ENCODE measurements at places on chromosomes 6 and 20.

- DNase-seq: no peak
These were observed 263.5 kb downstream of the THBS2 start for GRCh38 chr6:168990019-168990751.

- no peak for DNase-seq
These were observed 331.8 kb downstream of the RIMS1 start for GRCh38 chr6:72218125-72218524.

GRCh38 chr6:25714765-25715164 lies 39.8 kb upstream of the SLC17A4 start:
- no peak for DNase-seq

- no peak for DNase-seq
These were observed 94.1 kb downstream of the TMEM242 start for GRCh38 chr6:157229132-157229618.

- DNase-seq: no peak
These were observed 50.3 kb downstream of the DZANK1 start for GRCh38 chr20:18416486-18416885.

DNA sequence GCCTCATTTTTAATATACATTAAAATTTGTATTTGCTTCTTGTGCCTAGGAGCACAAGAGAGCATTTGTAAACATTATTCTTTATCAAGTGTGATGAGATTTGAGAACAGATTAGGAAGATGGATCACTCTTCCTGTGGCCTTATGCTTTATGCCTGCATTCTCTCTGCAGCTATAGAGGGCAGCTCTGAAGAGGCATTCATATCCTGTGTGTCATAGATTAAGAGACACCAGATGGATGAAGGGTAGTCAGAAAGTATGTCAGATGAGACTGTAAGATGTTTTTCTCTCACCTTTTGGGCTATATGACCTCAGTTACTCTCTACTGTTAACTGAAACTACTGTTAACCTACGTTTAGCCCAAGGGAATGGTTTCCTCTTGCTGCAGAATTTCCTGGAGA lies 61.4 kb downstream of the DNAH8 start:
- DNase-seq: no peak
